C1 segment of cervical spinal cord (tissue), 14 donors: ENCODE measurements at places on chromosomes 6 and 20.

- no peak for DNase-seq
Observed at GRCh38 chr6:72813807-72814596, 192.1 kb downstream of the KCNQ5 start.

GRCh38 chr20:33401921-33402369 lies 626 bp upstream of the CDK5RAP1 start:
- no peak for DNase-seq

DNA sequence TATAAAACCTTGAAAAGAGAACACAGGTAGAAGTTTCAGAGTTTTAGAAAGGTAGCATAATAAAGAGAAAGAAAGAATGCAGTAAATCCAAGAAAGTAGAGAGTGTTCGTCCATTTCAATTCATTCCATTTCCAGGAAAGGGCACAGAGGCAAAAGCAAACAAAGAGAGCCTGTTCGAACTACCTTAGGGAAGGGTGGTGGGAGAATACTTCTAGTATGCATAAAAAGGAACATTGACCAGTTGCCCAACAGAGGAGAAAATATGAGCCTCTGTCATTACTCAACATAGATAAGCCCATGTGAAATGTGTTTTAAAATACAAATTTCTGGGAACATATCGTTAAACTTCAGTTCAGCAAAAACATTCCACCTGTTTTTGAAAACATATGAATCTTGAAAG lies 60.6 kb downstream of the CYP39A1 start:
- no peak for DNase-seq

GRCh38 chr20:14055127-14055742 lies 59.9 kb downstream of the MACROD2 start:
- DNase-seq, result no peak

DNA sequence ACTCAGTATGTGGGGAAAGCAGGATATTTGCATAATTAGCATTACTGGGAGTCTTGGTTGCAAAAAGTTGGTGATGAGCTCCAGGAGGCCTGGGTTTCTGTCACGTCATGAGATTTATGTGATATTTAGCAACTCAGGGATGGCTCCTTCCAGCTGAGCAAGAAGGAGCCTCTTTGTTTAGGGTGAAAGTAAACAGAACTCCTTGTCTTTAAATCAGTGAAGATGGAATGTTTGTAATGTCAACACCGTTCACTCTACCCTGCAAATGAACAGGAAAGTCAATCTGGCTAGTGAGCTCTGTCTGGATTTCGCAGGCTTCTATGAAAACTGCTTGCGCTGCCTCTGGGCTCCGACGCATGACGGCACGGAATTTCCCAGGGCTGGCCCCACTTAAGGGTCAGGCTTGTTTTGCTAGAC lies 86.9 kb downstream of the PXDC1 start:
- DNase-seq, result no peak

GRCh38 chr6:55866128-55866527 lies 9.3 kb downstream of the BMP5 start:
- no peak for DNase-seq

DNA sequence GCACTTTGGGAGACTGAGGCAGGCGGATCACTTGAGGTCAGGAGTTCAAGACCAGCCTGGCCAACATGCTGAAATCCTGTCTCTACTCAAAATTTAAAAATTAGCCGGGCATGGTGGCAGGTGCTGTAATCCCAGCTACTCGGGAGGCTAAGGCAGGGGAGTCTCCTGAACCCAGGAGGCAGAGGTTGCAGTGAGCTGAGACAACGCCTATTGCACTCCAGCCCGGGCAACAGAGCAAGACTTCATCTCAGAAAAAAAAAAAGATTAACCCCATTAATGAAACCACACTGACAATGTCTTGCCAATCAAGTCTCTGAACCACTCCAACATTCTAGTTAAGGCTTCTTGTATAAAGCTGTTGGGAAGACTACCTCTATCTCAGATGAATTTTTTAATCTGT lies 4.0 kb downstream of the PREP start:
- no peak for DNase-seq

- no peak for DNase-seq
Observed at GRCh38 chr20:23007462-23007861, 27.6 kb upstream of the SSTR4 start.

GRCh38 chr20:19601126-19601810 lies 156.8 kb upstream of the RIN2 start:
- DNase-seq, result no peak

GRCh38 chr6:140045116-140045515 lies 670.7 kb upstream of the CITED2 start:
- DNase-seq, result no peak

DNA sequence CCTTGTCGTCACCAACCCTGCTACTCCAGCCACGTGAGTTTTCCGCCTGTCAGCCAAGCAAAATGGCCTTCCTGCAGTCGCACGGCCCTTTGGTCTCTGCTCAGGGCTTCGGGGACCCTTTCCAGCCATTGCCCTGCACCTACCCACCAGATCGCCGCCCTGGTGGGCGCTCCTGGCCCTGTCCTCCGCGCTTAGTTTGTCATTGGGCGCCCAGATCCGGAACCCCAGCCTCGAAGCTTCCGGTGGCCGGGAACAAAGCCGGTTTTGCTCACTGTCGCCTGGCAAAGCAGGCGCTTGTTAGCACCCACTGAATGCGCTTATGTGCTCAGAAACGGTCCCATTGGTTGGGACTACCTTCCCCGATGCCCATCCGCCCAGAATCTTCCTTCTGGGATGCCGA lies 536 bp downstream of the ZFP57 start:
- DNase-seq, result no peak

- DNase-seq, result no peak
Observed at GRCh38 chr6:6469074-6469473, 119.4 kb upstream of the LY86 start.

GRCh38 chr20:45055056-45055455 lies 45.9 kb downstream of the KCNS1 start:
- DNase-seq, result no peak

GRCh38 chr20:14570811-14571210 lies 233.4 kb upstream of the FLRT3 start:
- DNase-seq, result no peak

DNA sequence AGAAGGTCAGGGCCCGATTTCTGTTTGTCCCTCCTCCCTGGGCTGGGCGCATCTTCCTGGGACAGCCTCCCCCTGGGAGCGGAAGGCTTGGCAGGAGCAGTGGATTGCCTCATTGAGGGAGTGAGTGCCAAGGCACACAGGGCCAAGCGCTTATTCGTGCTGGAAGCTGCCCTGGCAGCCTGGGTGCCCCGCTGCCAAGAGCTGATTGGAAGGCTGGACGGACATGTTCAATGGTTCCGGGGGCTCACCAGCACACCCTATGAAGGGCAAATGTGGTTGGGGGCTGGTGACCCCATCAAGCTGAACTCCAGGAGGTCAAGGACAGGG lies 10.3 kb upstream of the ZNF831 start:
- peak; percentile 57 for DNase-seq

GRCh38 chr6:30461055-30461454 lies 28.3 kb upstream of the HLA-E start:
- no peak for DNase-seq

- no peak for DNase-seq
Observed at GRCh38 chr20:35578469-35578868, 36.6 kb downstream of the ERGIC3 start.

DNA sequence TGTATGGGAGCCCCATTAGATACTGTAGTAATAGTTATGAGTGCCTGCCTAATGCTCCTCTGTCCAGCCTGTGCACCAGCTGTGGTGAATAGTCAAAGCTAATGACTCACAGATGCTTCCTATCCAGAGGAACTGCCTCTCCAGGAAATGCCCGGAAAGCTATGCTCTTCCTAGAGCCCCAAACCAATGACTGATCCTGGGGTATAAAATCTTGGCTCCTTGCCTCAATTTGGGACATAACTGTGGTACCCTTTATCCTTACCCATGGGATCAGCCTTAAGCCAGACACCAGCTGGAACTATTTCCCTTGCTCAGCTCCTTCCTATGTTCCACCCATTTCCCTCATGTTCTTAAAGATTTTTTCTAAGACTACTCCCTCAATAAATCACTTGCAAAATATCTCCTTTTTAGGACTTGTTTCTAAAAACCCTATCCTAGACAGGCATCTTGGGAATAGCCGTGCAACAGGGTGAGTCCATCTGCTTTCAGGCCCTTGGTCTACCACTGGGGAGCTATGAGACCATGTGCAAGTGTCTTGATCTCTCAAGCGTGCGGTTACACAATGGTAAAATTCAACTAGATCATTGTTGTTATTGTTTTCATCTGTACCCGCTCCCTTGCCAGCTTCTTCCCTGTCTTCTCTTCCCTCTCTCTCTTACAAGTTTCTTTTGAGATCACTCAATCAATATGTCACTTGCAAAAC lies 283.7 kb downstream of the BTBD3 start:
- no peak for DNase-seq

GRCh38 chr20:46253391-46253790 lies 54.9 kb downstream of the CDH22 start:
- DNase-seq, result no peak

DNA sequence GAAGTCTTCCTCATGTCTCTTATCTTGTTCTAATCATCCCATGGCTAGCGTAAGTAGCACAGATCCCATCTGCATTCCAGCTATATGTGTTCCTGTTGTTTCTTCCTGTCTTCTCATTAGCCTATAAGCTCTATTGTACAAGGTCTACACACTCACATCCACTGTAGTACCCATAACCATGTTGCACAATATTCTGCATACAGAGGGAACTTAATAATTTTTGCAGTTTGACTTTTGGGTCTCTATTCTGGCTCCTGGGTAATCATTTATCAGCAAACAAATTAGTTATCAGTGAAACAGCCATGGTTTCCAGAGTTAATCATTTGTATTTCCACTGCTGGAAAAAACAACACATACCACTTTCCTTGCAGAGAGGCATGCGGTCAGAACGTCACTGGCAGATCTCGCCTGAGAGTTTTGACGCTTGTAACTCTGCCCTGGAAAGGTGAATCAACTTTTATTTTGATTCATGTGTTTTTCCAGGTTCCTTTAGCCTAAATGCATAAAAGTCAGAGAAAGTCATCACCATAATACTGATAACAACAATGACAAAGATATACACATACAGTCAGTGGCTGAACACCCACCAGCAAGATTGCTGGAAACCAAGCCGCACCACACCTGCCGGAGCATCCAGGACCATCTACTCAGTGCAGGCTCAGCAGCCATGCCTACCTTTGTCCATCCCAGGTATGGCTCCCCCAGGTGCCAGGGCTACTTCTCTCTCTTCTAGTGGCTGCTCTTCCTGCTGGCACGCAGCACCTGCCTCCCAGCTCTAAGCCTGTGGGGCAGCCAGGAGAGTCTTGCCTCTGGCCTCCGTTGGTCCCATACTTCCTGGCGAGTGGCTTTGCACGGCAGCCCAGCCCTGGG lies 158.2 kb downstream of the QRSL1 start:
- DNase-seq, result no peak

DNA sequence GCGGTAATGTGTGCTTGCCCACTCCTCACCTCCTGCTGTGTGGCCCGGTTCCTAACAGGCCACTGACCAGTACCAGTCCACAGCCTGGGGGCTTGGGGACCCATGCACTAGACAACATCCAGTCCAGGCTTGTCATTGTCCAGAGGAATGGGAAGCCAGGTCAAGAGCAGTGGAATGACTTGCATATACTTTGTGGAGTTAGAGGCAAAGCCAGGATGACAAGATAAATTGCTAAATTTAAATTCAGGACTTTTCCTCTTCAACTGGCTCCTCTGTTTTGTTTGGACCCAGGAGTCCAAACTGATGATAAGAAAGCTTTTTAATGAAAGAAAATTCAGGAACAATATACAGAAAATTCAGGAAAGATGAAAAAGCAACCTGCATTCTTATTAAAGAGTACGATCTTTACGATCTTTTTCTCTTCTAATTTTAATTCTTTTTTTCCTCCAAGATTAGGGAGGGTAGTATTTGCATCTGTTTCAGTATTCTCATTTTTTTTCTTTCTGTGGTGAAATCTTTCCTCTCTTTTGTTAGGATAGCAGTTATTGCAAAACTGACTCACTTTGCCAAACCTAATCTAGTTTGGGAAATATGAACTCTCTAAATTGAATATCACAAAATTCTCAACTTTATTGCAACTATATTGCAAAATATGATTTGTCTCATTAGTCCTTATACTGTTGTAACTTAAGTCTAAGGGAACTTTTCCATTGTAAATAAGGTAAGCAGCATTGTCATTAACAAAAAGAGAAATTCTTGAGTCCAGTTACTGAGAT lies 48.2 kb downstream of the DCBLD1 start:
- DNase-seq, result no peak

- DNase-seq, result no peak
Observed at GRCh38 chr6:138289739-138290138, 71.4 kb upstream of the PBOV1 start.

DNA sequence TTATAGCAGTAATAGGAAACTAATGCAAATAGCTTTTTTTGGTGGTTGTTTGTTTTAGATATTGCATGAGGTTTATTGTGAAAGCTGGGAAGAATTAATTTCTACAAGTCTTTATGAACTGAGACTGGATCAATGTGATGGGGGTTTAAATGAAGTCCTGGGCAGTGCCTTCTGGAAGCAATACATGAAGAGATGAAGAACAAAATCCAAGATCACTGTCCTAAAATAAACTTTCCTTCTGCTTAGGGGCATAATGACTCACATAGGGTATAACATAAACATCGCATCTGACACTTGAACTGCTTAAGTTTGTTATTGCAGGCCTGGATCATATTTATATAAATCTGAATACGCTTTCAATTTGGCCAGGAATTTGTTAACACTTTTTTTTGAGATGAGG lies 20.9 kb upstream of the SHLD1 start:
- DNase-seq, result no peak

- DNase-seq, result no peak
Observed at GRCh38 chr6:23073821-23074220, 504.5 kb downstream of the HDGFL1 start.

GRCh38 chr6:75436869-75437268 lies 56.7 kb downstream of the FILIP1 start:
- no peak for DNase-seq

GRCh38 chr6:87723170-87724078 lies 21.4 kb upstream of the AKIRIN2 start:
- DNase-seq, result peak; percentile 40

DNA sequence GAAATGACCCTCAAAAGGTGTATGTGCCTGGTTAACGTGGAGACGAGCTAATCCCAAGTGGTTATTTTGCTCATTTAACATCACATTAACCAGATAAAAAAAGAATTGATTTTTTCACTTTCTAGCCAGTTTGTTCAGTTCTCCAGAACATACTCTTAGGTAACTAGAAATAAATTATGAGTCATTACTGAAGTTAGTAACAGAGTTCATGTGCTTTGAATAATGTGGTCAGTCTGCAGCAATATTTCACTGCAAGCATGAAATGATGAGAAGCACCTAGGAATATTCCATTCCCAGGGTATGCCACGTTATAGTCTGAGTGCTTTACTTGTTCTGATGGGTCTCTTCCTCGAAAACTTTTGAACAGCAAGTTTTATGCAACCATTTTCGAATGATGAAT lies 138.3 kb upstream of the INSM1 start:
- DNase-seq, result no peak

- no peak for DNase-seq
Observed at GRCh38 chr20:49750611-49751396, 37.1 kb upstream of the B4GALT5 start.
